ENCODE measurements at places on chromosomes 13 and 19. TPM values are rescaled to one million over a fixed set of nuclear protein-coding genes. Genes with fewer than 3 reads are reported as not detected.

GRCh38 chr19:41166944-41167804, 25.8 kb upstream of the CYP2S1 start:
- no peak overlapping the region for H3K4me3 ChIP-seq
- no peak for DNase-seq
- no peaks in the 10 kb centered on the region for H3K36me3 ChIP-seq
- no peak overlapping the region for H3K27ac ChIP-seq

DNA sequence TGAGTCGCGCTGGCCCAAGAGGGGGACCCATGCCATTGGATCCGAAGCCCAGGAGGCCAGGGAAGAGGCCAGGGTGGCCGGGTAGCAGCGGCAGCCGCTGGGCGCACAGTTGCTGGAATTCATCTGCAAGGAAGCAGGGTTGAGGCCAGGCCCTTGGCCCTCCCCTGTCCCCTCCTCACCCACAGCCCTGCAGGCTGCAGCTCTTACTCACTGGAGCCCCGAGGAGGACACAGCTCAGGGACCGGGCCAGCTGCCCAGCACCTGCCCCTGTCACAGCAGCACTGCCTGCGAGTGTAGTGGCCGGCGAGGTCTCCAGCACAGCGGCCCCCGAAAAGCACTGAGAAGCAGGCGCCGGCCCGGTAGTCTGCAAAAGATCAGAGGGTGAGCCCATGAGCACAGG, 11.2 kb downstream of the FBN3 start:
- no peaks in the 10 kb centered on the region for H3K4me1 ChIP-seq
- H3K27ac ChIP-seq: no peak overlapping the region
- DNase-seq: no peak
- H3K27me3 ChIP-seq: no peaks in the 10 kb centered on the region

DNA sequence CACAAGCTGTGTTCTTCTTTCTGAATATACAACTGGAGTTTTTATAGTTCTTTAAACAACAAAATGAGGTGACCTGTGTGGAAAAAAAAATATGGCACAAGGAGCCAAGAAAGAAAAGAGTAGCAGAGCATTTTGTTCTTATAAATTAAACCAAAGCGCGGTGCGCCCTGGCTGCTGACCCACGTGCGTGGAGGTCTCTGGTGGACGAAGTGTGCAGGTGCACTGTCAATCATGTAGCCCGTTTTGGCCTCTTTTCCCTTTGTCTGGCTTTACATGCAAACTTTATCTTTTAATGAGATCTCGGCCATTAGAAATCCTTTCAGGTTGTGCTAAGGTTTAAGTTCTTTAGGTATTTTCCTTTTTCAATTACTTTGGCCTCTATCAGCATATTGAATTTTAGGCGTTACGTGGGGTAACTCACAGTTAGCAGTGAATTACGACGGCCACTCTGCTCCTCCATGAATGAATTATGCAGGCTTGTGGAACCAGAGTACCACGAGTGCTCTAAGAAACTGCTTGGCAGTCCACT, 443.9 kb upstream of the SLC10A2 start:
- no peaks in the 10 kb centered on the region for H3K27me3 ChIP-seq
- DNase-seq: no peak
- H3K36me3 ChIP-seq: no peaks in the 10 kb centered on the region
- H3K27ac ChIP-seq: no peak overlapping the region
- H3K4me1 ChIP-seq: no peaks in the 10 kb centered on the region
- H3K4me3 ChIP-seq: no peak overlapping the region

DNA sequence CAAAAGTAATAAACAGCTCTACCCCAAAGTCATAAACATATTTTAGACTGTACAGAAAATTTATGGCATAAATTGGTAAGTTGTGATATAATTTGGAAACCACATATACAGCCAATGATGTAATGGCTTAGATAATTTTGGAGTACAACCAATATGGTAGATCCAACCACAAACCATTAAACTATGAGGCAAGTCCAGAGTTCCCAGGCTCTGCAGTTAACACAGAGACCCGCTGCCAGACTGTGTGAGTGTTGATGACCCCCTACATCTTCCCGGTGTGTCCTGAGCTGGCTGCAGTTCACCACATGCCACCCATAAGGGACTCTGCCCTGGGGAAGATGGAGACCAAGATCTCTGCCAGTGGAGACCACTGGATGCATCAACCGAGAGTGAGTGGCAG, 9.9 kb upstream of the SERPINE3 start:
- DNase-seq: no peak
- no peak overlapping the region for H3K4me3 ChIP-seq
- peaks cover 4% of the 10 kb centered on the region for H3K4me1 ChIP-seq
- no peak overlapping the region for H3K27ac ChIP-seq
- H3K27me3 ChIP-seq: no peaks in the 10 kb centered on the region

GRCh38 chr19:16023146-16023915, 53.0 kb upstream of the TPM4 start:
- H3K4me1 ChIP-seq: no peaks in the 10 kb centered on the region
- H3K4me3 ChIP-seq: no peak overlapping the region
- H3K27me3 ChIP-seq: no peaks in the 10 kb centered on the region
- no peak overlapping the region for H3K27ac ChIP-seq
- H3K36me3 ChIP-seq: no peaks in the 10 kb centered on the region

- H3K27me3 ChIP-seq: no peaks in the 10 kb centered on the region
- no peaks in the 10 kb centered on the region for H3K4me1 ChIP-seq
- H3K36me3 ChIP-seq: no peaks in the 10 kb centered on the region
- no peak overlapping the region for H3K27ac ChIP-seq
- no peak overlapping the region for H3K4me3 ChIP-seq
- no peak for DNase-seq
Measured at GRCh38 chr13:105897575-105897974, 637.9 kb downstream of the EFNB2 start.

DNA sequence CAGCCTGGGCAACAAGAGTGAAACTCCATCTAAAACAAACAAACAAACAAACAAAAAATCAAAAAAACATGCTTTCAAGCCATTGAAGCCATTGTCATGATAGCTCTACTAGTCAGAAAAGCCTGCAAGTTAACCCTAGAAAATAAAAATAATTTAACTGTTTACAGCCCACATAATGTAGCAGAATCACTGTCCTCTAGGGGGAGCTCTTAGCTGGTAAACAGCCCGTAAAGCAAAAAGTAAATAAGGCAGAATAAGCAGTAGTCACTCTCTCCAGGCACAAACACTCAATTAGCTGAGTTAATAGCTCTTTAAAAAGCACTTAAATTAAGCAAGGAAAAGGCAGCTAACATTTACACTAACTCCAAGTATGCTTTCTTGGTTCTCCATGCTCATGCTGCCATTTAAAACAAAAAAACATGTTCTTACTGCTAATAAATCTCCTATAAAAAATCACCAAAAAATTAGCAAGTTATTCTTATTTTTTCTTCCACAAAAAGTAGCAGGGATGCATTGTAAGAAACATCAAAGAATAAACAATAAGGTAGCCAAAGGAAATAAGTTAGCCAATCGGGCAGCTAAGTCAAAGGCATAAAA, 11.3 kb downstream of the LILRB4 start:
- H3K4me3 ChIP-seq: no peak overlapping the region
- DNase-seq: no peak
- H3K27ac ChIP-seq: no peak overlapping the region
- H3K27me3 ChIP-seq: no peaks in the 10 kb centered on the region
- H3K4me1 ChIP-seq: no peaks in the 10 kb centered on the region
- no peaks in the 10 kb centered on the region for H3K36me3 ChIP-seq

- H3K4me1 ChIP-seq: no peaks in the 10 kb centered on the region
- H3K36me3 ChIP-seq: peaks cover 20% of the 10 kb centered on the region
- H3K27ac ChIP-seq: no peak overlapping the region
- H3K4me3 ChIP-seq: no peak overlapping the region
Measured at GRCh38 chr19:900302-901111, 7.2 kb downstream of the RNU6-9 start.

DNA sequence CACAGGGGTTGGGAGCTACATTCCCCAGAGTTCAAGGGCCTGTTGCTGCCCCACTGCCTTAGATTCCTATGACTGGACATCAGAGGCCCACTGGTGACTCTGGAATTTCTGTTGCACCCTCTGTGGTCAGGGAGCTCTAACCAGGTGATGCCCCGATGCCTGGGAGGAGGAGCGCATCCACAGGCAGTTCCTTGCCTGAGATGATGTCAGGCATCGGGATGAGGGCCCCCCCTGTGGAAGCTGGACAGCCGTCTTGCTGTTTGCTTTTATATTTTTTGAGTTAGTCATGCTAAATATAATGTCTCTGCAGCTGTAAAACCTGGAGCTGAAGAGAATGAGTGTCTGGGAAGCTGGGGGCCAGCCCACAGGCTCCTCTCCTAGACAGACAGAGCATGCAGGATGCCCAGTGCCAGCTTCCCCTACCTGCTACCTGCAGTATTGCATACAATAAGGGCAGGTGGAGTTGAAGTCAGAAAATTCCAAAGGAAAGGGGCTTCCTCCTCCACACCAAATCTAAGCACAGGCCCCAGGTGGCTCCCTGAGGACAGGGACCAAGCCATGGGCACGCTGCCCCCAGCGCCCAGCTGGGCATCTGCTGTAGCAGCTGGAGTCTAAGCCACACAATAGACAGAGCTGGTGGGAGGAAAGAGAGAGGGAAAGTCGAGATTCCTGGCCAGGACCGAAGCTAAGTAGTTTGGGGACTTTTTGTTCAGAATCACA, 16.2 kb downstream of the COL4A2 start:
- peaks cover 55% of the 10 kb centered on the region for H3K36me3 ChIP-seq
- H3K27ac ChIP-seq: no peak overlapping the region
- DNase-seq: peak; percentile 71
- H3K4me1 ChIP-seq: peaks cover 30% of the 10 kb centered on the region
- H3K4me3 ChIP-seq: no peak overlapping the region

DNA sequence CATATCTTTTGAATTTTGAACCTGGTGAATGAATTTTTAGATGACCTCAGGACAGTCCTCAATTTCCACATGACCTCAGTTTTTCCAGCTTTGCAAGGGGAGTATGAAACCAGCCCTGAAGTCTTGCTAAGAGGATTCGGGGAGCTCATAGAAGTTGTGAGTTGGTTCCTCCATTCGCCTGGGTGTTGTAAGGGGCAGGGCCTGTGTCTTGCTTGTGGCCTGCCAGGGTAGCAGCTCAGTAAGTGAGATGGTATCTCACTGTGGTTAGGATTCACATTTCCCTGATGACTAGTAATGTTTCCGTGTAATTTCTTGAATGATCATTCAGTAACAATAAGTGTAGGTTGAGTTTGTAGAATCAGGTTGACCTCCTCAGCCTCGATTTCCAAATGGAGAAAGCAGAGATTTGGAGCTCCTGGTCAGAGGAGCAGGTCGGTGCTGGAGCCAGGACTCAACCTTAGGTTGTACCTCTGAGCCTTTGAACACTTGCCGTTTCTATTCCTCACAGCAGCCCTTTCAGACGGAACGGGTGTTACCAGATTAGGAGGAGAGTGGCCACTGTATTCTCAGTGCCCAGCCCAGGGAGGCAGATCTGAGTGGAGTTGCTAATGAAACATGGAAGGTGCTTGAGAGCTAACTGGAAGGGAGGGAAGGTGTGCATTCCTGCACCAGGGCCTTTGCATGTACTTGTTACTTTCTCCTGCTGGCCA, 14.6 kb downstream of the NACC1 start:
- no peak overlapping the region for H3K4me3 ChIP-seq
- no peaks in the 10 kb centered on the region for H3K4me1 ChIP-seq
- no peak for DNase-seq

GRCh38 chr19:19382118-19382517, 23.4 kb upstream of the GATAD2A start:
- H3K4me3 ChIP-seq: no peak overlapping the region
- H3K27me3 ChIP-seq: no peaks in the 10 kb centered on the region
- no peaks in the 10 kb centered on the region for H3K36me3 ChIP-seq
- no peaks in the 10 kb centered on the region for H3K4me1 ChIP-seq

DNA sequence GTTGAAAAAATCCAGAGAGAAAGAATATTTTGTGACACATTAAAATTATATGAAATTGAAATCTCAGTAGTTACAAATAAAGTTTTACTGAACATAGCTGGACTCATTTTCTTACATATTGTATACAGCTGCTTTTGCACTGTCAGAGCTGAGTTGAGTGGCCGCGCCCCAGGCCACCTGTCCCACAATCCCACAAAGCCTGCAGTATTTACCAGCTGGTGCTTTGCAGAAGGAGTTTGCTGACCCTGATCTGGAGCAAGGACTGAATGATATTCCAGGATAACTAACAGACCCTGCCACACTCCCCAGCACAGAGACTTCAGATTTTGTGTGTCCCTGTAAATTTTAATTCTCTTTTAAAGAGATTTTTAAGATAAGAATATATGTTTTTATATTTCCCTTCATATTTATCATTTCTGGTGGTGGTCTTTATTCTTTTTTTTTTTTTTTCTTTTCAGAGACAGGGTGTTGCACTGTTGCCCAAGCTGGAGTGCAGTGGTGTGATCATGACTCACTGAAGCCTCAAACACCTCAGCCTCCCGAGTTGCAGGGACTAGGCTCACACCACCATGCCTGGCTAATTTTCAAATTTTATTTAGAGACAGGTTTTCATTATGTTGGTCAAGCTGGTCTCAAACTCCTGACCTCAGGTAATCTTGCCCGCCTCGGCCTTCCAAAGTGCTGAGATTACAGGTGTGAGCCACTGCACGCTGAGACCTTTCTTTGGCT, 48.5 kb downstream of the TDRD12 start:
- no peaks in the 10 kb centered on the region for H3K4me1 ChIP-seq
- H3K27me3 ChIP-seq: no peaks in the 10 kb centered on the region
- H3K27ac ChIP-seq: no peak overlapping the region
- no peaks in the 10 kb centered on the region for H3K36me3 ChIP-seq
- no peak overlapping the region for H3K4me3 ChIP-seq
- DNase-seq: no peak

DNA sequence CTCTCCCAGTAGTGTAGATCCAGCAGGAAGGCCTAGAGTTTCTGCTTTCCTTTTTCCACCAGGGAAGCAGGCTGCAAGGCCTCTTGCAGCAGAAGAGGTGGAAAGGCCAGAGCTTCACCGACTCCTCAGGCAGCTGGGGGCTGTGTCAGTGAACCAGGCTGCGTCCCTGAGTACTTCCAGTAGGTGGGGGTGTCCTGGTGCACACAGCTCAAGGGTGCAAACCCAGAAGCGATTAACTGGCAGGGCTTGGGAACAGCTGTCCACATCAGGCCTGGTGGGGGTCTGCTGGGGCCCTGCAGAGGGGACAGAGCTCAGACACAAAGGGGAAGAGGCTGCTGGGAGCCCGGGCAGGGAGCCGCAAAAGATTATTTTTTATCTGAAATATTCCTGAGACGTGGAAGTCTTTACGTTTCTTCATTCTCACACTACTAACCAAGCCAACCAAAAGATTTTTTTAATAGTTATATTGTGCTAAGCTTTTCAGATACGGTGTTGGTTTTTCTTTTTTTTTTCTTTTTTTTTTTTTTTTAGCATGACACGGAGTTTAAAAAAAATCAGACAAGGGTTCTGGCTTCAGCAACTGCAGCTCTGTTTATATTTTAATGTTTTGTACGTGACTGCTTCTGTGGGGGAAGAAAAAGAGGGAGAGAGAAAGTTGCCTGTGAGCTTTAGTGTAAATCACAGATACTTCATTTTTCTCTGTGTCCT, 11.0 kb downstream of the TSHZ3 start:
- peaks cover 2% of the 10 kb centered on the region for H3K4me1 ChIP-seq
- H3K27ac ChIP-seq: peak overlapping the region; percentile 86
- H3K4me3 ChIP-seq: no peak overlapping the region
- H3K36me3 ChIP-seq: no peaks in the 10 kb centered on the region

- H3K27ac ChIP-seq: no peak overlapping the region
- H3K36me3 ChIP-seq: no peaks in the 10 kb centered on the region
- no peak overlapping the region for H3K4me3 ChIP-seq
Measured at GRCh38 chr19:16013851-16014840, 62.1 kb upstream of the TPM4 start.

Gene STOML3
- total RNA-seq: not detected

Gene IFNL1
- not detected for total RNA-seq

Data from endodermal cell (in vitro differentiated cells).